ENCODE measurements at places on chromosomes 16 and 17. TPM values are rescaled to one million over a fixed set of nuclear protein-coding genes. Genes with fewer than 3 reads are reported as not detected.

Gene PLA2G10
- total RNA-seq = not detected

Gene KLHL10
- 0.16 TPM for total RNA-seq

Gene KRT39
- total RNA-seq = 0.44 TPM

Gene HP
- 0.55 TPM for total RNA-seq

Data from camera-type eye (tissue), 1 donor.